Myometrial cell (primary cell): ENCODE measurements at places on chromosomes 6 and 20. TPM values are rescaled to one million over a fixed set of nuclear protein-coding genes. Genes with fewer than 3 reads are reported as not detected.

RAB44 gene
- not detected in 2 replicates for total RNA-seq

MOG gene
- not detected in 2 replicates for total RNA-seq

RAD21L1 gene
- 0.18 and 0.29 TPM in 2 replicates for total RNA-seq

OR2H1 gene
- total RNA-seq: not detected in 2 replicates

TCP11 gene
- 2.3 and 2.6 TPM in 2 replicates for total RNA-seq

DEFB124 gene
- not detected in 2 replicates for total RNA-seq

CITED2 gene
- total RNA-seq: 377 and 416 TPM in 2 replicates

FUCA2 gene
- total RNA-seq: 116 and 134 TPM in 2 replicates

ALDH5A1 gene
- 4.8 and 7.2 TPM in 2 replicates for total RNA-seq

KHDC1L gene
- not detected in 2 replicates for total RNA-seq

THBD gene
- under 0.01 and 0.18 TPM in 2 replicates for total RNA-seq

CD93 gene
- not detected in 2 replicates for total RNA-seq

TRIM15 gene
- not detected in 2 replicates for total RNA-seq

OLIG3 gene
- total RNA-seq: not detected in 2 replicates

SLC18B1 gene
- total RNA-seq: 7.5 and 9.4 TPM in 2 replicates

TSPO2 gene
- not detected in 2 replicates for total RNA-seq

GNMT gene
- not detected in 2 replicates for total RNA-seq

PARD6B gene
- 0.53 and 0.58 TPM in 2 replicates for total RNA-seq

BPIFB2 gene
- total RNA-seq: not detected in 2 replicates

MICB gene
- 25.7 and 26.2 TPM in 2 replicates for total RNA-seq

TCF21 gene
- under 0.01 and 0.58 TPM in 2 replicates for total RNA-seq

PNPLA1 gene
- not detected in 2 replicates for total RNA-seq

GSTA4 gene
- 54.1 and 63.4 TPM in 2 replicates for total RNA-seq

HLA-G gene
- not detected in 2 replicates for total RNA-seq

PCSK2 gene
- total RNA-seq: not detected in 2 replicates

SIRPB1 gene
- total RNA-seq: 1.2 and 1.8 TPM in 2 replicates

C4B gene
- total RNA-seq: 3.7 and 6.6 TPM in 2 replicates

LMBRD1 gene
- 15.9 and 21.3 TPM in 2 replicates for total RNA-seq

IP6K3 gene
- total RNA-seq: 2.7 and 4.3 TPM in 2 replicates

AVP gene
- total RNA-seq: not detected in 2 replicates

APOBEC2 gene
- total RNA-seq: not detected in 2 replicates

FITM2 gene
- 7.6 and 8.9 TPM in 2 replicates for total RNA-seq

SYNDIG1 gene
- total RNA-seq: not detected in 2 replicates

ENPP1 gene
- total RNA-seq: 5.5 and 6.7 TPM in 2 replicates

PI16 gene
- total RNA-seq: not detected in 2 replicates

BANF2 gene
- not detected in 2 replicates for total RNA-seq
